RPMI8226 (cell line): ENCODE measurements at places on chromosomes 16 and 17.

DNA sequence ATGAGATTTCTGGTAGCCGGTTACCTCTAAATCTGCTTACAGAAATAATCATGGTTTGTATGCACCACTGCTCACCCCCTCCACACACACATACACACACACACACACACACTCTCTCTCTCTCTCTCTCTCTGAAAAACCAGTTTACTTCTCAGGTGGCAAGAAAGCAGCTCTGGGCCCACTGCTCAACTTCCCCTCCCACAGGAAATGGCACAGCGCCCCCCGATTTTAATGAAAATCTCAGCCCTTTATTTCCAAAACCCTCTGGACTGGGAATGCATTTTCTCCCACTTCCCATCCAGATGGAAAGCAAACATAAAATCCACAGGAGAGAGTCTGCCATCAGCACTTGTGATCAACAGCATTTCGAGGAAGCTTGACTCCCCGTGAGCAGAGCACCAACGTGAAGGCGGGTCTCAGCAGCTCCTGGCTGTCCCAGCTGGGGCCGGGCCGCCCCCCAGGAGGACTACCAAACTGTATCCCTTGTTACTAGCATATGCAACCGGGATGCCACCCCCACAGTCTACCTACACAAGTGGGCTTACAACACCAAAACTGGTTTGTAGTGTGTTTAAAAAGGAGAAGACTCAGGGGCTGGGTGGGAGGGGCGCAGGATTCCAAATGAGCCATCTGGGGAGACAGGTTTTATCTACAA, 121.1 kb downstream of the SLC39A11 start:
- DNase-seq = no peak

DNA sequence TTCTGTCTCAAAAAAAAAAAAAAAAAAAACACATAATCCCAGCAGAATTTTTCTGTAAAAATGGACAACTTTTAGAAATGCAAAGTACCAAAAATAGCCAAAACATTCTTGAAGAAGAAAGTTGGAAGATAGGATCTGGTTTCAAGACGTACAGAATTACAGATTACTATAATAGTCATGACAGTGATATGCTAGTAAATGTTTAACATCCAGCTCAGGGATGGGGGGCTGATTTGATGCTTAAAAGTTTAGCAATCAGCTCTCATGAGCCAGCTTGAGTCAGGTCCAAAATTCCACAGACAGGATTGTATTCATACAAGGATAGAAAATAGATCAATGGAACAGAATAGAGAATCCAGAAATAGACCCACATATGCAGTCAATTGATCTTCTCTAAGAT, 100.5 kb downstream of the CYB561 start:
- no peak for DNase-seq

DNA sequence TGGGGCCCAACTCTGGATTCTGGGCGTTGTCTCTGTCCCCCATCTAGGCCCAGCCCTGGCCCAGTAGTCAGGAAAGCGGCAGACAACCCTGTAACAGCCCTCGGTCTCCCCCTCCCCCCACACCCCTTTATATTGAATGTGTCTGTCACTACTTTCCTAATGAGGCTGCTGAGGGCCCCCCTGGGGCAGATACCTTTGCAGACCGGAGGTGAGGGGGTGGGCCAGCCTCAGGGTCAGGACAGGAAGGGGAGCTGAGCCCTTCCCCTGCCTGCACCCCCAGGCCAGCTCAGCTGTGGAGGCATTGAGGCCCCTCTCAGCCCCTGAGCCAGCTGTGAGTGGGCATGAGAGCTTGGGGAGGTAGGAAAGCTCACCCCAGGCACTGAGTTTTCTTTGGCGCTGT, 17.1 kb downstream of the RAI1 start:
- DNase-seq = no peak

- DNase-seq = no peak
These were observed at the start of gene CD79B for GRCh38 chr17:63931981-63932561. Gene CD79B, minus strand, starts transcription at chr17:63932331. Its CDS starts 70 bp downstream, at chr17:63932261.

GRCh38 chr16:79264237-79265109, 336.1 kb downstream of the MAF start:
- DNase-seq = no peak

DNA sequence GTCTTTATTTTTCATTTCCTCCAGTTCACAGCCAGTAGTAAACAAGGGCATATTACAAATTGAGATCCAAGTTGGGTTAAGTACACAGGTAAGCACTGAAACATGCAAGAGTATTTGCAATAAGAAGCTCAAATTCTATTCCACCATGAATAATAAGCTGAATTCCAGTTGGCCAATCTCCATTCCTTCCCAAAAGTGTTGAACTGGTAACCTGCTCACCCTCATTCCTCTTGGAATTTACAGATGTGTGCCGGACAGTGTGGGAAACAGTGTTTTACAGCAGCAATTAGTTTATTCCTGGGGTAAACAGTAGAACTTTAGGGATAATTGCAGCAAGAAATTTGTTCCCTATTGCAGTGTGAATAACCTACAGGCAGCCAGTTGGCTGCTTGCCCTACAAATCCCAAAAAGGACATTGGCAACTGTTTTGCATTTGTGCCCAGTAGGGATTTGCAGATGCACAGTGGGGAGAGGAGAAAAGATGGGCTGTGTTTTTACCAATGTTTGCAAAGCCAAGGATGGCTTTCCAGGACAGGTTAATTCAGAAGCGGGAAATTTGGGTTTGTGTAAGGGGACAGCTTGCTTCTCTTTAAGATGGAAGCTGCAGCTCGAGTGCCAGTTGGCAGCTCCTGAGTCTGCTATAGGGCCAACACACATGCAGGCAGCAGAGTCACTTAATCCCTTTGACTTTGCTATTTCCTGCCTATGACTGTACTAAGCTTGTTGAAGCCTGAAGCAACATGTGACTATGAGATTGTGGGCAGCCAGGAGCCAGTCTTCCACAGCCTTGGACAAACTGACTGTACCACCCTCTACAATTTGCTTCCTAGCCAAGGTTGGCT, 318.9 kb downstream of the MAP2K6 start:
- no peak for DNase-seq

DNA sequence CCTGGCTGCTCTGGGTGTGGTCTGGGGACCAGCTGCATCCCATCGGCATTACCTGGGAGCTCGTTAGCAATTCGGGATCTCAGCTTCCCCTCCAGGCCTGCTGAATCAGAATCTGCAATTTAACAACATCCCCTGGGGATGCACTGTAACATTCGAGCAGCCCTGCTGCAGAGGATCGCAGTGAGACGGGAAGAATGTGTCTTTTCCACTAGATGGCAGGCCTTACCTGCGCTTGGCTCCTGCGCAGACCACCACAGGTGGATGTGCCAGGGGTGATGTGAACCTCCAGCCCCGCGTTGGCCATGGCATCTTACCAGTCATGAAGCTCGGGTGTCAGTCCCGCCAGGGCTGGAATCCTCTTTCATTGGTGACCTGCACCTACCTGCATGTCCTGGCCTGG, 209.9 kb downstream of the PRKCB start:
- peak; percentile 11 for DNase-seq

DNA sequence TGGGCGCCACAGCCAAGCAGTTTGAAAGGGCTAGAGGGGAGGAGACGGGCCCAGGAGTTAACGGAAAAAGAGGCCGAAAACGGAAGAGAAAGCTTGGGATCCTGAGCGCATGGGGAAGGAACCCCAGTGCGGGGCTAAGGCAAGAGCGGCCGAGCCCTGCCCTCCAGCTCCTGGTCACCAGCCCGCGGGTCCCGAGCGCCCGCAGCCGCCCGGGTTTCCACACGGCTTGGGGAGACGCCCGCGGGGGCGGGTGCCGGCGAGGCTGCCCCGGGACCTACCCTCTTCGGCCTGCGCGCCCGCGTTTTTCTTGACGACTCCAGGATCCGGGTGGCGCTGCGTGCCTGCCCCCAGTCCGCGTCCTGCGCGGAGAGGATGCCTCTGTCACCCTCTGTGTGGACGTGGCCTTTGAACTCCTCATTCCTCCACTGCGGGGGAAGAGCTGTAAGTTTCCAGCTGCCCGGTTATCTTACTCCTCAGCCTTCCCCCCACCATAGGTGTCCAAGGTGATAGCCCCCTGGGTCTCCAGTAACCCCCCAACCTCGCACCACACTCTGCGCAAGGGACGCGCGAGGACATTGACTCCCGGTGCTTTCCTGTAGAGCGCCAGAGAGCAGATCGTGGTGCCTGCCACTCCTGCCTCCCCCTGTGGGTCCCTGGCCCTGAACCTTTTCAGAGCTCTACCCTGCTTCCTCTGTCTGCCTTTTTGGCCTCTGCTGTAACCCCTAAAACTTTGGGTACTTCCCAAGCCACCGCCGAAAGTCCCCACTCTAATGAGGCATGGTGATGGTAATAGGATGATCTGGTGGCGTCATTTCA, 1.7 kb upstream of the CDH11 start:
- DNase-seq = no peak

- DNase-seq = no peak
These were observed 265.0 kb downstream of the RBFOX1 start for GRCh38 chr16:7597677-7598076.

DNA sequence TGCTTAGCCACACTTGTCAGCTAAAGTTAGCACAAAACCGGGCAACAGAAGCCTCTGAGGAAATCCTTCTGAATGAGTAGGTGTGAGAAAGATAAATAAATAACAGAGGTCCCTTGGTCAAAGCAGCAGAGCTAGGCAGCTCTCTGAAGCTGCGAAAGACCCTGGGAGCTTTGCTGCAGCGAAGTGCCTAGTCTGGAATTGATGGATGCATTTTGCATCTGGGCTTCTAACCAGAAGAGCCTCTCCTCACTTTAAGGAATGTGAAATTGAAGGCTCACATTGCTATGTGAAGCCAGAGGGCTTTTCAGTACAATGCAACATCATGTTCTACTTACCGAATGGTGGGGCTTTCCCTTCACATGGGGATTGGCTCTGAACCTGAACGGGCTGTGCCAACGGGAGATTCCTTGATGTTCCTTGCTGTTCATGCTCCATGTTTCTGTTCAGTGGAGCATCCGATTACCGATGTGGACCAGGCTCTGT, 274.6 kb downstream of the HS3ST3B1 start:
- DNase-seq = no peak

DNA sequence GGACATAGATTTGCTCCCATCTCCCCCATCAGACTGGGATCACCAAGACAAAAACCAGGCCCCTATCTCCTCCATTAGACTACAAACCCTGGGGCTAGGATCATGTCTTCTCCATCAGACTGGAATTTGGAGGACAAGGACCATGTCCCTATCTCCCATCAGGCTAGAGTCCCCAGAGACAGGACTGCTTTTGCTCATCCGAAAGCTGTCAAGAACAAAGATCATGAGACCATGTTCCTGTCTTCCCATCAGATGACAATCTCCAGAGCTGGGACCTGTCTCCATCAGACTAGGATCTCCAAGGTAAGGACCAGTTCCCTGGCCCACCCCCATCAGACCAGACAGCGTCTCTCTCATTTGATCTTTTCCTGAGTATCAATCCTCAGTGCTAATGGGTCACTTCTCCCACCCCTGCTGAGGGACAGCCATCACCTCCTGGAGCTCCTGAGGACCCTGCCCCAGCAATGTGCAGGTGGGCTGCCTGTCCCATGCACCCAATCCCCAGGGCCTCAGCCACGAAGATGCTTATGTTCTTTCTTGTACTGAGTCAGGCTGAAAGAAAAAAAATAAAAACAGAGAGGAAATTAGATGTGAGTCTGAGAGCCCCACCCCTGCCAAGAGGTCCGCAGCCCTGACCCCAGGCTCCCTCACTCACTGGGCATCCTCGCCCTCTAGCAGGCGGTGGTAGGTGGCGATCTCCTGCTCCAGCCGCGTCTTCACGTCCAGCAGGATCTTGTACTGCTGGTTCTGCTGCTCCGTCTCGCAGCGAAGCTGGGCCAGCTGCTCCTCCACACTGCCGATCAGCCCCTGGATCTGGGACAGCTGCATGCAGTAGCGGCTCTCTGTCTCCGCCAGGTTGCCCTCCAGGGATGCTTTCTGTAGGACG, 90.3 kb downstream of the GOSR1 start:
- no peak for DNase-seq

GRCh38 chr16:4561596-4561995, 5.5 kb downstream of the C16orf96 start:
- no peak for DNase-seq

- no peak for DNase-seq
These were observed 5.1 kb downstream of the GGA2 start for GRCh38 chr16:23505180-23505665.
